Choroid plexus epithelial cell (primary cell): ENCODE measurements at places on chromosomes 4 and X.

DNA sequence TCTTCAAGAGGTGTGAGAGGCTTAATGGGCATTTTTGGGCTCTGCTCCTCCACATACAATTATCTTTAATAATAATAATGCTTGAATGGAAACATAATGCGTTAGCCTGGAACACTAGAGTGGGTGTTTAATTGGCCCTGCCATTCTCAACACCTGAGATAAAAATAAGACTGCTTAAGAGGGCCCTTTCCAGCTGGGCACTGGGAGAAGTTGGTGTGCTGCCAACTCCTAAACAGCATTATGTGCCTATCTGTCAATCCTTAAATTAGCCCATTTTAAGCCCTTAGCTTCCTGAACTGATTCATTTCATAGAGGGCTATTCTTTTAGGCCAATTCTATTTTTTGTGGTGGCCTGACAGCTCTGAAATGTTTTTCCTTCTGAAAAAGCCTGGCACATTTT, 211.1 kb upstream of the ZIC3 start:
- no peak for DNase-seq

DNA sequence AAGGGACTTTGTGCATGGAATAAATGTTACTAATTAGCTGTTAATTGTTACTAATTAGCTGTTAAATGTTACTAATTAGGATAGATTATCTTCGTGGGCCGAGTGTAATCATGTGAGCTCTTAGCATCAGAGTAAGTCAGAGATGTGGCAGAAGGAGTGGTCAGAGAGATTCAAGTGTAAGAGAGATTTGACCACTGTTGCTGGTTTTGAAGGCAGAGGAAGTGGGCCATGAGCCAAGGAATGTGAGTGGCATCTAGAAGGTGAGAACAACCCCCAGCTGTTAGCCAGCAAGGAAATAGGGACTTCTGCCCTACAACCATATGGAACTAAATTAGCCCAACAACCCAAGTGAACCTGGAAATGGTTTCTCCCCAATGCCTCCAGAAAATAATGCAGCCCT, 28.2 kb downstream of the ODAPH start:
- peak; percentile 26 for DNase-seq

DNA sequence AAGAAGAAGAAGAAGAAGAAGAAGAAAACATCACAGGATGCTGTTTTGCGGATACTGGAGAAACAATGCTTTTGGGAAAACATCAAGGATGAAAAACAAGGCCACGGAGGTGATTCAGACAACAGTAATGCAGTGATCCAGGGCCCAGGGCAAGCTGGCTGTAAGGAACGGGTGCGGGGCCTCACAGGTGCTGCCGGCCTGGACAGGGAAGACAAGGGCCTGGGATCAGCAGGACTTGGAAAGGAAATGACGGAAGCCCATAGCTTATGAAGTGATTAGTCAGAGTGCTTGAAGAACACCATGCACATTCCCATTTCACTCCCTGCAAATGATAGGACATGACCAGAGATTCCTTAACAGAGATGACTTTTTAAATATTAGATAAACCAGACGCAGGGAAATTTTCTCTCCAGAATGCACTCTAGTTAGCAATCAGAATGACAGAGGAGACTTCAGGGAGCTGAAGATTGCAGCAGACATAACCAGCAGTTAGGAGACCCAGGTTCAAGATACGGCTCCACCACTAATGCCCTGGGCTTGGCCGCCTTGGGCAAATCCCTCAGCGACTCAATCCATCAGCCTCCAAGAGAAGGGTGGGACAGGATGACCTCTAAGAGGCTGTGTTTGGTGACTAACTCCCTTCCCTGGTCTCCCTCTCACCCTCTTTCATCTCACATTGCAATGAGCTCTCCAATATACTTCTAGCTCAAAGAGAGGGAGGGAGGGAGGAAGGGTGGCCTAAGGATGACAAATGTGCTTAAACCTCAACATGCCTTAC, 54.1 kb downstream of the APBB2 start:
- DNase-seq: peak; percentile 90

GRCh38 chr4:61860376-61860775, 660.2 kb downstream of the ADGRL3 start:
- DNase-seq: no peak

DNA sequence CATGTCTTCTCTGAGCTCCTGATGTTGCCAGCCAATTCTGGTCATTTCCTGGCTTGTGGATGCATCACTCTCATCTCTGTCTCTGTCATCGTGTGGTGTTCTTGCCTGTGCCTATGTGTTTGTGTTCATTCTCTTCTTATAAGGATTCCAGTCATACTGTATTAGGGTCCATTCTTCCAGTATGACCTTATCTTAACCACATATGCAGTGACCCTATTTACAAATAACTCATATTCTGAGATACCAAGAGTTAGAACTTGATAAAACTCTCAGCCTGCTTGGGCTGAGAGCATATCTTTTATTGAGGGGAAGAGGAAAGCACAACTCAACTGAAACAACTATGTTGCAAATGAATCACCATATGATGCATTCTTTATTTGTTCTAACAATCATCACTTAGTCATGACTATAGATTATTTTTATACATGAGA, 189.0 kb upstream of the ANXA10 start:
- peak; percentile 55 for DNase-seq

- DNase-seq: no peak
These were observed 38.9 kb upstream of the GLRA3 start for GRCh38 chr4:174867903-174868302.

DNA sequence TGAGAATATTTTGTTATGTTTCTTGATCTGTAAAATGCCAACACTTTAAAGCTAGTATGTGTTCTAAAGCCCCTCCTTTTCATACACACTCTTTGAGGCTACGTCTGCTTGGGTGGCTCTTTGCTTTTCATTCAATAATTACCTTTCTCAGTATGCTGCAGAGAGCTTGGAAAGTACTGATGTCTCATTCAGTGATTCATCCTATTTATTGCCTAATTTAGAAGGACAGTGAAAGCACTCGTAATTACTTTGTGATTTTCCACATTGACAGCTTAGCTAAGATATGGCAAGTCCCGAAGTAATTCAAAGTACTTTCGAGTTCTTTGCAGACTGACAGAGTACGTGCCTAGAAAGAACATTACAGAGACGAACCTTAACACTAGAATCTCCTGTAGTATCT, 57.2 kb downstream of the BMP15 start:
- no peak for DNase-seq

DNA sequence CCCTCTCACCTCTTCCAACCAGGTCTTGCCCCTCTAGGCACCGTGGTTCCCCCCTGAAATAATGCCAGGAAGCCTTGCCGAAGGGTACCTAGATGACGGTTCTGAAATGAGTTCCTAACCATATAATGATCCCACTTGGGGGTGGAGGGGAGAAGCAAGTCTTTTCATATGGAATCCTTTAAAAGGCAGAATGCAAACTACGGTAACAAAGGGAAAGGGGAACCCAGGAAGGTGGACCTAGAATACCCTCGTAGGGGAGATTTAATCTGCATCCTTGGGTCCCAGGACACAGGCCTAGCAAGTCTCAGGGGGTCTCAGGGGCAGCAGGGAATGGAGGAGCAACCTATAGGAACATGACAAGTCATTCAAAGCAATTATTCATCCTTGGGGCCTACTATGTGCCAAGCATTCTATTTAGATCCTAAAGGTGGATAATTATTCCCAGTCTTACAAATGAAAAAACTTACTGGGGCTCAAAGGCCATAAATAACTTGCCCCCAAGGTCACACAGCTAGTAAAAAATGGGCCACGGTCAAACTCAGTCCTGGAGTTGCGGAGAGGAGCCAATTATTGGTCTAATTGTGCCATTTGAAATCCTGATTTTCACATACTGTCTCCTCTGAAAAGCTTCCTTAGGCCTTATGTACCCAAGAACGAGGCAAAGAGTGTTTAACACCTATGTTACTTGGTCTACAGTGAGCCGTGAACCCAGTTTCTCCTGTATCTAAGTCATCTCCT, 8.8 kb downstream of the BCOR start:
- DNase-seq: no peak

DNA sequence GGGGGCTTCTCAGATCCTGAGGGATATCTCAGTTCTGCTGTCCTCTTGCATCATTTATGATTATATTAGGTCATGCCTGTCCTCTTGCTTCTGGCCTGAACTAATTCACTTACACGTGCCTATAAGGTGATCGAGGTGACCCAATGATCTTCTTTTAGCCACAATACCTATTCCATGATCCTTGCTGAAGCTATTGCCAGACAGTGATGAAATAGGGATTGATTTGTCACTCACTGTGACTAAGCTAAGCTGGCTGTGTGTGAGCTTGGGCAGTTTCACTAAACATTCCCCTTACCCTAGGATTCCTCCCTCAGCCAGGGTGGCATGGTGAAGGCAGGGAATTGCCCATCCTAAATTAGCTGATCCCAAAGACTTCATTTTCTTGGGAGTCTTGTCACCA, 19.0 kb downstream of the HADH start:
- peak; percentile 46 for DNase-seq

GRCh38 chrX:16155581-16156096, 11.6 kb upstream of the MAGEB17 start:
- no peak for DNase-seq

DNA sequence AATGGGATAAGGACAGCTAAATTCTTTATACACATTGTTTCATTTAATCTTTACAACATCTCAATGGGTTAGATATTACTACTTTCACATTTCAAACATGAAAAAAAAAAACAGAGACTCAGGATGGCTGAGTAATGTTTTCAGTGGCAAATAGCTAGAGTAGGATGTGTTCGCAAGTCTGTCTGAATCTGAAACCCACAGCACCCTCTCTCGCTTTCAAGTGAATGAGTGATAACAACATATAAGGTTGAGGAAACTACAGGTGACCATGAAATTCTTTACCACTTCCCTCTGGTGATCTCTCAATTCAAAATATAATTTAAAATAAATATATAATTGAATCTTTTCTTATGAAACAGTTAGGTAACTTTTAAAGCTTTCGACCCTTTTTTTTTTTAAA, 162.6 kb downstream of the PRR32 start:
- no peak for DNase-seq

GRCh38 chrX:40248822-40249221, 151.1 kb upstream of the BCOR start:
- DNase-seq: no peak

GRCh38 chr4:114866901-114867670, 246.3 kb downstream of the NDST4 start:
- no peak for DNase-seq

- DNase-seq: peak; percentile 13
These were observed 81.6 kb downstream of the WDR19 start for GRCh38 chr4:39263895-39264294.

DNA sequence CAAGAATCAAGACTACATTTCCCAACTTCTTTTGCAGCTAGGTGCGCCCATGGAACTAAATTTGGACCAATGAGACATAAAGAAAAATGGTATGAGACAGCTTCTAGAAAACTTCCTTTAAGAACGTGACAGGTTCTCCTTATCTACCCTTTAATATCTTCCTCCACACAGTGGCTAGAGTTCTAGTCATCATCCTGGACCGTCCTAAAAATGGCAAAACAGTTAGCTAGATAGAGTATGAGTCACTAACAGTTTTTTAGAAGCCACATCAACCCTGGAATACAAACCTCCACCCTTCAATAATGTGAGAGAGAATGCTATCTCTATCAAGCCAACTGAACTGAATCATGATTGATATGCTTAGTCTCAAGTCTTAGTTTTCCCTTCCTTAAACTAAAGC, 267.9 kb upstream of the SLC7A11 start:
- DNase-seq: peak; percentile 38

DNA sequence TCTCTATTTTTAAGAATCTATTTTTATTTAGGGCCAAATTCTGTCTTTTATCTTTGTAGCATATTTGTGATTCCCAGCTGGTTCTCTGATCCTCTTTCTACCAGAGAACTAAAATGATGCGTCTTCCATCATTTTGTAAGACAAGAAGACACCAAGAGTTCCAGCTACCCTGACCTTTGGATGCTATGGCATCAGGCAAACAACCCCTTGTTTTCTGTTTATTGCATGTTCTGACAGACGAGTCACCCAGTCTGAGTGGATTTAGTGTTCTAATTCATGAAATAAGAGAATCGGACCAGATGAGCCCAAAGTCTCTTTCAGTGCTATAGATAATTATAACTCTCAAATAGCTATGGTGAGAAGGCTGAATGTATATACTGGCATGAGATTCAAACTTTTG, 69.7 kb downstream of the ZFYVE28 start:
- no peak for DNase-seq

DNA sequence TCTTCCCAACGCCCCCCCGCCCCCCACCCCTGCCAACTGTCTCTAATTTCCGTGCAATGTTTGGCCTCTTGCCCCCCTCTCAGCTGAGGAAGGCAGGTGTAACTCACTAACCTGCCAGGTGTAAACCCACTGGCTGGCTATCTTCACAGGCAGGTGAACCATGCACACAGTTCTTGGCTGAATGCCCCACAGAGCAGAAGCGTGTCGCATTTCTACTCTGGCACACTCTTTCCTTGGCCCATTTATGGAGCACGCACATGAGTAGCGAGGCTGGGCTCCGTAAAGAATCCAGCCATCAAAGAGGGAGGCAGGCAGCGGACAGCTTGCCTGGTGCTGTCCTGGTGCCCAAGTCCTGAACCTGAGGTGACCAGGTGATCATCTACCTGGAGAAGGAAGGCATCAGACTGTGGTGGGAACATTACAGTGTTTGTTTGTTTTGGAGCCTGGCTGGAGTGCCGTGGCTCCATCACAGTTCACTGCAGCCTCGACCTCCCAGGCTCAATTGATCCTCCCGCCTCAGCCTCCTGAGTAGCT, 39.2 kb upstream of the CRMP1 start:
- DNase-seq: no peak

- DNase-seq: no peak
These were observed 176.4 kb downstream of the PTTG2 start for GRCh38 chr4:38136604-38137003.

DNA sequence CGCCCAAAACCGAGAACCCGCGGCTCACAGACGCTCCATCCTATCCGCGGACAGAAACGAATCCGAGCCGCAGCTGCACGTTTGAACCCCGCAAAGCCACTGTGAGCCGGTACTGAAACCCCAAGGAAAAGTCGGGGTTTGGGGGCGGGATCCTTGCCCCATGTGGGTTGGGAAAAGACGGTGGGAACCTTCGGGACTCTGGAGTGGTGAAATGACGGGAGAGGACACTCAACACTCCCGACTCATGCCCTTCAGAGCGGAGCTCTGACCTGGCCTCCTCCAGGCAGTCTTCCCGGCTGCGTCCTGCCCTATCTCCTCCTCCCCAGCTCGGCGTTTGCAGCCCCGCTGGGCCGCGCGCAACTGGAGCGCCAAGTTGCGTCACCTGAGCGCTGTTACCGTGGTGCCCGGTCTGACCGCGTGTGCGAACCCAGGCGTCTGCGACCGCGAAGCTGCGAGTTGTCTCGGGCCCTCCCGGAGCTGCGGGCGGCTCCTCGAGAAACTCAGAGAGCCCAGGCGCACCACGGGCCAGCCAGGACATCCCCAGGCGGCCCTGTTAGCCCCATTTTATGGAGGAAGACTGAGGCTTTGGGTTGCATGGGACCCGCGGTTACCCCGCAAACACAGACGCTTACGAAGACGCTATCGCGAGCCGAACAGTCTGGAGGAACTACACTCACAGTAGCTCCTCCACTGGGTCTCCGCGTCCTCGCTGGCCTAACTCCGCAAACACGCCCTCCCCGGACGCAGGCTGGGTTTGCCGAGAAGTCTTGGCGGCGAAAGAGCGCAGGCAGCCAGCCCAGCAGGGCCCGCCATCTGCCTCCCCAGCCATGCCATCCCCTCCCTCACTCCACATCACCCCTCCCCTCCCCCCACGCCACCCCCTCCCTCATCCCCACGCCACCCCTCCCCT, 20.3 kb upstream of the HMX1 start:
- no peak for DNase-seq

GRCh38 chr4:946103-946450, 13.8 kb downstream of the TMEM175 start:
- DNase-seq: no peak

- peak; percentile 52 for DNase-seq
These were observed 96.5 kb downstream of the RNF150 start for GRCh38 chr4:141036786-141037185.
